ENCODE measurements at places on chromosomes 2 and 18.
A peak's percentile ranks its signal among the peaks of the same experiment; 100 is the strongest.

DNA sequence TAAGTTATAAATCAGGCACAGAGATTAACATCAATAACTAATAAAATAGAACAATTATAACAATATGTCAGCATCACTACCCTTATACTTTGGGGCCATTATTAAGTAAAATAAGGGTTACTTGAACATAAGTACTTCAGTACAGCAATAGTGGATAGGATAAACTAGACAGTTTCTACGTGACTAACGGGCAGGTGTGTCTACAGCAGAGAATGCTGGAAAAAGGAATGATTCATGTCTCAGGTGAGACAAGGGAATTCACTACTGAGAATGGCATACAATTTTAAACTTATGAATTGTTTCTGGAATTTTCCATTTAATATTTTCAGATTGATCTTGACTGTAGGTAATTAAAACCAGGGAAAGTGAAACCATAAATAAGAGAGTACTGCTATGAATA lies 5.5 kb downstream of the WDR75 start:
- DNase-seq = no peak

DNA sequence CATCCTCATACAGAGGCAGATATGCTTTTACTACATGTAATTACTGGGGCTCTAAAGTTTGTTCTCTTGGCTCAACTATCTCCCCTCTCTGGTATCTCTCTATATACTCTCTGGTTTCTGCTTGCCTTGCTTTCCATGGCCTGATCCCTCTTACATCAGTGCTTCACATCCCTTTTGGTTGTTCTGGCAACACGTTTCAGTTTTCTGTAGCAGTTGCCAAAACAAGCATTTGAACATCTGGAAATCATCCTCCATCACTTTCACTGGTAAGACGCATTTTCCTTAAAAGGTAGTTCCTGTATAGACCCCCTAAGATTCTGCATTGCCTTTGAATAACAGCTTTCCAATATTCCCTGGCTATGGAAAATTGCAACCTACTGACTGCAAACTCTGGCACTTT lies 25.9 kb downstream of the COL5A2 start:
- DNase-seq = no peak

GRCh38 chr18:48138210-48138609 lies 207.8 kb upstream of the SMAD2 start:
- no peak for DNase-seq

GRCh38 chr2:96962567-96963203 lies 23.7 kb downstream of the FAM178B start:
- no peak for DNase-seq

- no peak for DNase-seq
Observed at GRCh38 chr2:162636206-162636728, 202.3 kb downstream of the KCNH7 start.

DNA sequence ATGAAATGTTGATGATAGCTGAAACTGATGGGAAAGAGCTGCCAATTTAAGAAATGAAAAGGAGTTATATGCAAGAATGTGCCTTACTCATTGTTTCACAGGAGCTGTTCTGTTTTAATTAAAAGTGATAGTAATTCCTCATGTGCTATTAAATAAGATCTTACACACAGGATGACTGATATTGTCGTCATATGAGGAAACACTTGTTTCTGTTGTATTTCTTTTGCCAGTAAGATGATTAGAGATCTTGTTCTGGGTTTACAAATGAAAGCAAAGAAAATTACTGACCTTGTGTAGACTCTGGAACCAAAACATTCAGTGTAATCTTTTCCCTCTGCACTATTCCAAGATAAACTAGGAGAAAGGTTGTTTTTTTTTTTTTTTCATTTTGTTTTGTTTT lies 123.6 kb downstream of the MAP3K20 start:
- no peak for DNase-seq

GRCh38 chr2:102848366-102848839 lies 86.6 kb downstream of the TMEM182 start:
- DNase-seq = peak; percentile 70

DNA sequence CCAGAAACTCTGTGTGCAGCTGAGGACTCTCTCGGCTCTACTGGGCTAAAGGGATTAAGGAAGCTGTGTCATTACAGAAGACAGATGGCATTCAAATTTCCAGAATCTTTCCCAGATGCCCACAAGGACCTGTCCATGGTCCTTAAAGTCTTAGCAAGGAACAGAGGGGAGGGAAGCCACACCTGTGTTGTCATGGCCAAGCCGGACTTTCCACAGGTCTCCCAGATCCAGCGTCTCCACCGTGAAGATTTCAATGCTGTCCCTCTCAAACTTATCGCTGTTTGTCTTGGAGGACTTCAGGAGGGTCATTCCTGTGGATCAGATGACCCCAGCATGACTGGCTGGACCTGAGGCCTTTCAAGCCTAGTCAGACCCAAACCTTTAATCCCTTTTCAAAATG lies 114.5 kb downstream of the LOXHD1 start:
- peak; percentile 11 for DNase-seq

GRCh38 chr18:59220784-59221765 lies 1.1 kb downstream of the GRP start:
- no peak for DNase-seq

DNA sequence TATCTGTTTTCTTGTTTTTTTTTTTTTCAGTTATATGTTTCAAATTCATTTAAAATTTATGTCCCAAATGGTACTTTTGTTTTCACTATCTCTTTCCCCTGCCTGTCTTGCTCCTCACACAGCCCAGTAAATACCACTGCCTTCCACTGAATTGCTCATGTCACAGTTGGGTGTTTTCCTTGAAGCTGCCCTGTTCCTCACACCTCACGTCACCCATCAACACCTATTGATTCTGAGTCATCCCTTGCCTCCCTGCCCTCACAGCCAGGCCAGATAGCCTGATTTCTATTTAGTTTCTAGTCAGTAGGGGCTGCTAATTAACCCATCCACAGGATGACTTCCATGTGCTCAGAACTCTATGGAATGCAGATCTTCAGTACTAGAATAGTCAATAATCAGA lies 25.3 kb downstream of the FSHR start:
- DNase-seq = no peak

DNA sequence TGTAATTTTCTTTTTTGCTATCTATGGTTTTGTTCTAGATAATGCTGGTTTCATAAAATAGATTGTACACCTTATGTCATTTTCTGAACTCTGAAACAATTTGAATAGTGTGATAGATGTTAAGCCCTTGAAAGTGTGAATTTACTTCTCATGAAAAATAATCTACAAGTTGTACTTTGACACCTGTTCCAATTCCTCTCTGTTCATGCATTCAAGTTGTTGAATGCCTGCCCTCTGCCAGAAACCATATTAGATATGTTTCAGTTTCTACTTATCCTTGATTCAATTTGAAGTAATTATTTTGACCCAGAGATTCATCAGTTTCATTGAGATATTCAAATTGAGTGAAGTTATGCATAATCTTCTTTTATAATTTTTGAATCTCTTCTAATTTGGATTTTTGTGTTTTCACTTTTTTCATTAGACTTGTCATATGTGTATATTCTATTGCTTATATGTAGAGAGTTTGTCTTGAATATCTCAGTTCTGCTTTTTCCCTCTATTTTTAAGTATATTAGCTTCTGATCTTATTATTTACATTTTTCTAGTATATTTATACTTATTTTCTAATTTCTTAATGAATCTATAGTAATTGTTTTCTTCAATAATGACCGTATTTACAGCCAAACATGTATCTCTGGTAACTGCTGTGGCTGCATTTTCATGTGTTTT lies 143.3 kb upstream of the TACR1 start:
- no peak for DNase-seq

- DNase-seq = no peak
Observed at GRCh38 chr2:216696751-216697560, 1.6 kb upstream of the IGFBP5 start.

DNA sequence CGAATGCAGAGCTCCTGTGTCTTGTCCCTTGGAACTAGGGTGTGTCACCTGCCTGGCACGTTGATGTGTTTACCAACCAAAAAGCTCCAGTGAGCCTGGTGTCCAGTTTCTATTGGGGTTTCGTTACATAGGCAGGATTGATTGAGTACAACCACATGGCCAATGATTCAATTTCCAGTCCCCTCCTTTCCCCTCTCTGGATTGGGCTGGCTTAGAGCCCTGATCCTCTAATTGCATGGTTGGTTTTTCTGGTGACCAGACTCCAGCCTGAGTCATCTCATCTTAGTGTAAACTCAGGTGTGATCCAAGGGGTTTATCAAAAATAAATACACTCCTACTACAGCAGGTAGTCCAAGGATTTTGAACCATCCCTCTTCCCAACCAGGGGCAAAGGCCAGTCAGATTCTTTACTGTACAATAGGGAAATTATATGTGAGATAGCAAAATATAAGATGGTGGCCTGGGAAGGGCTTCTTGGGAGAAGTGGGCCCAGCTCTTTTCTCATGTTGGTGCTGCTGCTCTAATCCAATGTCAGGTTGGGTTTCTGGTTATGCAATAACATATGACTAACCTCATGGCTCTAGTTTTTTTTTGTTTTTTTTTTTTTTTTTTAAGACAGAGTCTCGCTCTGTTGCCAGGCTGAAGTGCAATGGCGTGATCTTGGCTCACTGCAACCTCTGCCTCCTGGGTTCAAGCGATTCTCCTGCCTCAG lies 64.7 kb upstream of the MGAT5 start:
- no peak for DNase-seq

- peak; percentile 20 for DNase-seq
Observed at GRCh38 chr18:47100212-47100831, 50.0 kb downstream of the HDHD2 start.

DNA sequence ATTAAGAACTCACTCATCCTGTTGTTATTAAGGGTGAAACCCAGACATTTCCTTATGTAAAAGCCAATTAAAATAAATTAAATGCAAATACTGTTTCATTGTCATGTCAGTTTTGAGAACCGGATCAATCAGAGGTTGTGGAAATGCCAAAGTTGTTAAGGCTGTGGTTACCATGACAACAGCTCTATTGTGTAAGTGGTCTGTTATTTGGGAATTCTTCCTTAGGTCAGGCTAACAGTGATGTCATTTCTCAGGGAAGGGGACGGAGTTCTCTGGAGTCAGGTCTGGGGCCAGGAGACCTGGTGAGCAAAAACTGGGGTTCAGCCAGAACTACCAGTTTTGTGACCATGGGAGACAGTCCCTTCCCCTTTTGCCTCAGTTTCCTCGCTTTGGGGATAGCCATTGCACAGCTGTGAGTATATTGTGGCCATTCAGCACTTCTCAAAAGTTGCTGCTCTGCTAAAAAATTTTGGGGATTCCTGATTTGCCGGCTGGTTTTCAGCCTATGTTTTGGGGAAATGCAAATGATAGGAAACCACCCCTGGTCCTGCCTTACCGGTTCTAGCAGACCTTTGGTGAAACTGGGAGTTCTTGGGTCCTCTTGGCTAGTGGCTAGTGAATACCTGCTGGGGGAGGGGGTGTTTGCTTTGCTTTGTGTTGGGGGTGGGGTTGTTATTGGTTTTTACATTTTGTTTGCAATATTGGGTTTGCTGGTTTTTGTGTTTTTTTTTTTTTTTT lies 21.6 kb downstream of the HPCAL1 start:
- no peak for DNase-seq

- DNase-seq = no peak
Observed at GRCh38 chr2:38598991-38599295, 3.8 kb downstream of the HNRNPLL start.

- DNase-seq = no peak
Observed at GRCh38 chr2:19403785-19404184, 45.4 kb upstream of the OSR1 start.

GRCh38 chr2:16722677-16723076 lies 57.0 kb upstream of the CYRIA start:
- DNase-seq = no peak

GRCh38 chr2:5077479-5078089 lies 614.6 kb upstream of the SOX11 start:
- no peak for DNase-seq

GRCh38 chr2:58702302-58702885 lies 461.3 kb upstream of the FANCL start:
- DNase-seq = no peak

DNA sequence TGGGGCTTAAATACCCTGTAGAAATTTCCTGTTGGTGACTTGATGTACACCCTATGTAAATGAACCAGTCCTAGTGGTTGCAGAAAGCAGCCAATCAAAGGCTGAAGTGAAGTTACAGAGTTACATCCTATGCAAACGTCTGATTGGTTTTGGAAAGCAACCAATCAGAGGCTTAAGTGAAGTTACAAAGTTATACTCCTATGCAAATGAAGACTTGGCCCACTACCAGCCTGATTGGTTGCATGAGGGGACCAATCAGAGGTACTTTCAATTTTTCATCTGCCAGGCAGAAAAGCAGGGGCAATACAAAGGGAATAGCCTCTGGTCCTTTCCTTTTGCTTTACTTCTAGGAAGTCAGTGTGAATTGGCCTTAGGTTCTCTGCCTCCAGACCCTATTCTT lies 13.6 kb upstream of the ZNF397 start:
- DNase-seq = no peak

DNA sequence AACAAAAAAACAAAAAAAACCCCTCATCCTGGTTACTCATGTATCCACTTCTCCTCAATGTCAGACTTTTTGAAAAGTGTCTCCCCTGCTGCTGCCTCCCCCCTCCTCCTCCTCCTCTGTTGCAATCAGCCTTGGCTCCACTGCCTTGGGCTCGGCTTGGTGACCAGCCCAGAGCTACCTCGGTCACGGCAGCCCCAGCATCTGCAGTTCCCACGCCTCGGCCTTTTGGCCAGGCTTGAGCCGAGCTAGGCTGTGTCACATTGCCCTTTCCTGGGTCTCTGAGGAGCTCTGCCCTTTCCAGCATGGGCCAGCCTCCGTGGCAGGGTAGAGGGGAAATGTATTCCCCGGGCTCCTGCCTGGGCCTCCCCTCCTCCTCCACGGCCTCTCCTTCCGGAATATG lies 22.7 kb upstream of the INHBB start:
- no peak for DNase-seq

- no peak for DNase-seq
Observed at GRCh38 chr2:120760446-120761135, 24.9 kb downstream of the GLI2 start.

GRCh38 chr2:219572237-219573001 lies at the start of gene INHA:
Gene INHA (plus strand): TSS chr2:219572310. CDS start chr2:219572375, 65 bp downstream.
- DNase-seq = no peak

- DNase-seq = no peak
Observed at GRCh38 chr18:60894254-60894945, 438.8 kb upstream of the CDH20 start.

DNA sequence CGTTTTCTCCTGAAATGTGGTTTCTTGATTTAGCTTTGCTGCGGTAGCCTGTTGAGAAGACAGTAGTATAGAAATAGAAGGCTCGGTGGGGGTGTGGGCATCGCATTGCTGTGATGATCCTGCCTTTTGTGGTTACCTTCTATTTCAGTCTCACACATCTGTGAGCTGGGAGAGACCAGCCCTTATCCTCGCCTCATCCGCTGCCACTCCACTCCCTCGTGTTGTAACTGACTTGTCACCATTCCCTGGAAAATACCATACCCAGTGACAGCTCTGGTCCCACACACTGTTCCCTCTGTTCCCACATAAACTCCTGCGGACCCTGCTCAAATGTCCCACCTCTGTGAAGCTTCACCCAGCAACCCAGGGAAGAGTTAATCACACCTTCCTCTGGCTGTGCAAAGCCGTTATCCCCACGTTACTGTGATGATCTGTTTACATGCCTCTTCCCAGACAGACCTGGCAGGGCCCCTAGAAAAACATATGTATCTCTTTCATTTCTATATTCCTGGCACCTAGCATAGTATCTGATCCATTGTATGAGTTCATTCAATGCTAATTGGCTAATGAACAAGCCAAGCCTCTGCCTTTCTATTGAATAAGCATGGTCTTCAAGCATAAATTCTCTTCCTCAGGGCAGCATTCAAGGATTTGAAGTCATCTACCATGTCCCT lies 114.6 kb downstream of the MAPK4 start:
- no peak for DNase-seq
